ENCODE measurements at places on chromosomes 4 and X.
A peak's percentile ranks its signal among the peaks of the same experiment; 100 is the strongest.

DNA sequence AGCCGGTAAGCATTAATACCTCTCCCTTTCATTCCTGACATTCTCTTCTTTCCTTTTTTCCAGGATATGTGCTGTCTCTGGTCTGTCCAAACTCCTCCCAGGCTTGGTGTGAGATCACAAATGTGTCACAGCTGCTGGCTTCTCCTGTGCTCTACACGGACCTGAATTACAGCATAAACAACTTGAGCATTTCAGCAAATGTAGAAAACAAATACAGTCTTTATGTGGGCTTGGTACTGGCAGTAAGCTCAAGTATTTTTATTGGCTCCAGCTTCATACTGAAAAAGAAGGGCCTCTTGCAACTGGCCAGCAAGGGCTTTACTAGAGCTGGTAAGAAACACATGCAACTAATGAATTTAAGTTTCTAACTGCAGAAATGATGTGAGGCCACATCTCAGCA, 8.4 kb downstream of the NIPAL1 start:
- H3K27ac ChIP-seq = no peak overlapping the region
- peaks cover 2% of the 10 kb centered on the region for H3K27me3 ChIP-seq
- no peaks in the 10 kb centered on the region for H3K36me3 ChIP-seq
- DNase-seq = peak; percentile 33
- no peak overlapping the region for H3K4me3 ChIP-seq

GRCh38 chr4:166816890-166817289, 417.4 kb downstream of the SPOCK3 start:
- H3K4me3 ChIP-seq = no peak overlapping the region
- H3K4me1 ChIP-seq = no peaks in the 10 kb centered on the region
- DNase-seq = no peak
- no peak overlapping the region for H3K27ac ChIP-seq

DNA sequence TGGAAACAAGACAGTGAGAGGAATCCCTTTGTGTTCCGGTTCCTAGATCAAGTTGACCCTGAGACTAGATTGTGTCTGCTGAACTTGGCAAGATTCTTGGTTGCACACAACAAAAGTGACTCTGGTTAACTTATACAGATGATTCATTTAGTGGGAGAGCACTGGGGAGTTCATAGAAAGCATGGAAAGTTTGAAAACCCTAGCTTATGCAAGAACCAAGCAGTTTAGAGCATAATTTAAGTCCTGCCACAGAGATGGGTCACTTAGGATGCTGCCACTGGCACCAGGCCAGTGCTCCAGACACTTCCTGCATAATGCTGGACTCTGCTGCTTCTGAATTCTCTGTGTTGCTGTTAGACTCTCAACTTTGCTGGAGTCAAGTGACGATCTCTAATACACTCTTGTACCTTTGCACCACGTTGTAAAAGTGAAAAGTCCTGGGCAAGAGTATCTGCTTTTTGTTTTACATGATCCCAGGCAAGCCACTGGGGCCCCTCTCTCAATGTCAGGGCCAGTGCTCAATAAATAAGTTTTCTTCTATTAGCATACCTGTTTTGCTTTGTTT, 12.7 kb upstream of the DCUN1D4 start:
- H3K27ac ChIP-seq = no peak overlapping the region
- DNase-seq = peak; percentile 6
- H3K4me1 ChIP-seq = no peaks in the 10 kb centered on the region
- H3K36me3 ChIP-seq = no peaks in the 10 kb centered on the region

DNA sequence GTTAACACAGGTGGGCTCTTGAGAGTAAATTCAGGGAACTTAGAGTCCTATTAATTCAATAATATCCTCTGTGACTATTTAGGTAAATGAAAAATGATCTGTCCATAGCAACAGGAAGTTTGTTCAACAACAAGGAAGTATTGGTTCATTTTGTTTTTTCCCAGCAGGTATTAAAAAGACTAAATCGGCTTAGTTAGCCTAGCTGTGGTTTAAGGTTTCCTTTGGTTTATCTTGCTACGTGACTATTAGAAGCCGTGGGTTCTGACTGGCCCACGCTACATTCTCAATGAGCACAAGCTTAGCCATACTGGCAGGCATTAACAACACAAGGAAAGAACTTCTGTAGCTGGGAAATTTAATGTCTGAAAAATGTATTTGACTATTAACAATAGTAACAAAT, 168.8 kb upstream of the HS3ST1 start:
- no peak for DNase-seq
- no peak overlapping the region for H3K4me3 ChIP-seq
- no peaks in the 10 kb centered on the region for H3K27me3 ChIP-seq
- H3K36me3 ChIP-seq = no peaks in the 10 kb centered on the region
- H3K27ac ChIP-seq = no peak overlapping the region

DNA sequence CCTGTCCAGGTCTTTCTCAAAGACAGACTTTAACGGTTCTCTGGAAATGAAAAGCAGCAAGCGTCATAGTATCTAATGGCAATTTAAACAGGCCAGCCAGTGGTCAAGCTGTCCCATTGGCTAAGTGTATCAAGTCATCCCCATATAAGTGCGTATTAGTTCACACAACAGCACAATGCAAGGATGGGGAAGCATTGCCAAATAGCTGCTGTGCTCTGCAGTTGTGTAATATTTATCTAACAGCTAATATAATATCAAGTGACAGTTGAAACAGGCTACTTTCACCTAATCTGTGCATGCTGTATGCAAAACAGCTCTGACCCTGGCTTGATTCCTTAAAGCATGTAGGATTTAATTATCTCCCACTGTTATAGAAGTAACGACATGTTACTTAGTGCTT, 134.8 kb upstream of the PPARGC1A start:
- H3K4me1 ChIP-seq = peaks cover 7% of the 10 kb centered on the region
- DNase-seq = peak; percentile 77
- H3K27me3 ChIP-seq = no peaks in the 10 kb centered on the region
- no peak overlapping the region for H3K4me3 ChIP-seq

- H3K4me1 ChIP-seq = peaks cover 7% of the 10 kb centered on the region
- peak within 1 kb of the TSS; percentile 88 for H3K4me3 ChIP-seq
- DNase-seq = peak; percentile 65
Observed at GRCh38 chr4:144645631-144646522, at the start of gene HHIP. HHIP (plus strand) TSS chr4:144646156; CDS start chr4:144646676, 520 bp downstream.

- H3K27ac ChIP-seq = no peak overlapping the region
- no peaks in the 10 kb centered on the region for H3K4me1 ChIP-seq
- no peaks in the 10 kb centered on the region for H3K27me3 ChIP-seq
- no peak overlapping the region for H3K4me3 ChIP-seq
- H3K36me3 ChIP-seq = no peaks in the 10 kb centered on the region
Observed at GRCh38 chrX:137998619-137999018, 432.7 kb downstream of the ZIC3 start.

DNA sequence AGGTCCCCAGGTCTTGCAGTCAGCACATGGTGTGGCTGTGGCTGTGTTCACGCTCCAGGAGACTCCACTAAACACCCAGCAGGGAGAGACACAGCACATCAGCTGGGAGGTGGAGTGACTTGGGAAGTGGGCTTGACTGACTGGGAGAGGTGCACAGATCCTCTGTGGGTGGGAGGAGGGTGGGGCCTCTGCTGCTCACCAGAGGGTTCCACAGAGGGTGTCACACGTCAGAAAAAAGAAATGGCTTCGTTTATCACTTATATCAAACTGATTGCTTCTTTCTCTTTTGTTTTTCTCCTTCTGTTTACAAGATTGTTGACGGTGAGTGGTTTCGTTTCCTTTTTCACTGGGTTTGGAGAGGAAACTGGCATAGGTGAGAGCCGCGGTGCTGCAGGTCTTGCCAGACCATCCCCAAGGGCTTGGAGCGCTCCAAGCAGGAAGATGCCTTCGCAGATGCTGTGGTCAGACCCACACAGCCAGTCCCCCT, 24.8 kb upstream of the FAM193A start:
- H3K27ac ChIP-seq = no peak overlapping the region
- no peaks in the 10 kb centered on the region for H3K4me1 ChIP-seq
- no peak for DNase-seq
- no peak overlapping the region for H3K4me3 ChIP-seq
- H3K36me3 ChIP-seq = peaks cover 66% of the 10 kb centered on the region
- no peaks in the 10 kb centered on the region for H3K27me3 ChIP-seq

- H3K4me3 ChIP-seq = peak overlapping the region; percentile 91
- no peak overlapping the region for H3K27ac ChIP-seq
- H3K4me1 ChIP-seq = 0 out of 2 replicates have a peak, but pooled peaks cover 2% of the 10 kb centered on the region
- no peak for DNase-seq
- no peaks in the 10 kb centered on the region for H3K27me3 ChIP-seq
Observed at GRCh38 chr4:25235401-25235800, 1.6 kb downstream of the PI4K2B start.

DNA sequence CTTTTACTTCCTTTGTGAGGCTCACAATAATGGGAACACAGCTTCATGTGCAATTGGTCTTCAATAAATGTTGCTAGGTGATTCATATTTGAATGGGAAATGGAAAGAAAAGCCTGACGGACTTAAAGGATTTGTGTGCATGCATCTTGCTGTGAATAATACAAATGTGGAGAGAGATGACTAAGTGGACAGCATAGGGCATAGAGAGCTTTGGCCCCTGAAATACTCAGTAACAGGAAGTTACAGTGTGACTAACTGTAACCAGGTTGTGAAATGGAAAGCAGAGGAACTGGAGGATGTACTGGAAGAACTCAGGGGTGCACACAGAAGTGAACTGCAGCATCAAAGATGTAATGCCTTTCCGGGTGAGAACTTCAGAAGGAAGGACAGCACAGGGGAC, 206.7 kb downstream of the MGST2 start:
- peaks cover 7% of the 10 kb centered on the region for H3K4me1 ChIP-seq
- no peaks in the 10 kb centered on the region for H3K36me3 ChIP-seq
- DNase-seq = peak; percentile 97
- H3K27me3 ChIP-seq = no peaks in the 10 kb centered on the region
- no peak overlapping the region for H3K27ac ChIP-seq

GRCh38 chrX:31314921-31315320, 243.1 kb upstream of the FTHL17 start:
- peak overlapping the region; percentile 49 for H3K27ac ChIP-seq
- no peak overlapping the region for H3K4me3 ChIP-seq
- no peaks in the 10 kb centered on the region for H3K36me3 ChIP-seq
- H3K27me3 ChIP-seq = no peaks in the 10 kb centered on the region
- DNase-seq = peak; percentile 52

- no peak for DNase-seq
Observed at GRCh38 chr4:159758061-159758460, 655.2 kb downstream of the RAPGEF2 start.

GRCh38 chr4:86961605-86962295, 26.9 kb downstream of the AFF1 start:
- H3K27me3 ChIP-seq = no peaks in the 10 kb centered on the region
- H3K36me3 ChIP-seq = no peaks in the 10 kb centered on the region
- H3K4me3 ChIP-seq = no peak overlapping the region
- peaks cover 22% of the 10 kb centered on the region for H3K4me1 ChIP-seq

- no peaks in the 10 kb centered on the region for H3K36me3 ChIP-seq
- peak overlapping the region; percentile 37 for H3K27ac ChIP-seq
- H3K27me3 ChIP-seq = no peaks in the 10 kb centered on the region
- no peak for DNase-seq
Observed at GRCh38 chr4:153232768-153233167, 28.5 kb downstream of the TRIM2 start.

- H3K27me3 ChIP-seq = peaks cover 4% of the 10 kb centered on the region
- no peak overlapping the region for H3K4me3 ChIP-seq
- H3K36me3 ChIP-seq = no peaks in the 10 kb centered on the region
- no peak overlapping the region for H3K27ac ChIP-seq
Observed at GRCh38 chr4:152220201-152220666, 315.7 kb downstream of the FBXW7 start.

DNA sequence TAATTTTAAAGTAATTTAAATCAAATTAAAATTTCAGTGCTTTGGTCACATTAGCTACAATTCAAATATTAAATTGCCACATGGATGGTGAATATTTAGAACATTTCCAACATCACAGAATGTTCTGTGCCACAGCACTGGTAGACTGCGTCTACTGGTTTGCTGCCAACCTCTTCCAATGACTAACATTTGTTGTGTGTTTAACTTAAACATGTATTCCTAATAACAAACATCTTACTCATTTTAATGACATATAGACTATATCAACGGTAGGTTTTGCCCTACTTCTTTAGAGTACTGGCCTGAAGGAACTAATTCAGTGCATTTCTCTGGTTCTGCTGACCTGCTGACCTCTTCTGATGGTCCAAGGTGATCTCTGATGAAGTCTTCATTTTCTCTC, 157.6 kb downstream of the DCK start:
- 0 out of 2 replicates have a peak, but pooled peaks cover 2% of the 10 kb centered on the region for H3K4me1 ChIP-seq
- H3K27me3 ChIP-seq = no peaks in the 10 kb centered on the region
- H3K27ac ChIP-seq = no peak overlapping the region

DNA sequence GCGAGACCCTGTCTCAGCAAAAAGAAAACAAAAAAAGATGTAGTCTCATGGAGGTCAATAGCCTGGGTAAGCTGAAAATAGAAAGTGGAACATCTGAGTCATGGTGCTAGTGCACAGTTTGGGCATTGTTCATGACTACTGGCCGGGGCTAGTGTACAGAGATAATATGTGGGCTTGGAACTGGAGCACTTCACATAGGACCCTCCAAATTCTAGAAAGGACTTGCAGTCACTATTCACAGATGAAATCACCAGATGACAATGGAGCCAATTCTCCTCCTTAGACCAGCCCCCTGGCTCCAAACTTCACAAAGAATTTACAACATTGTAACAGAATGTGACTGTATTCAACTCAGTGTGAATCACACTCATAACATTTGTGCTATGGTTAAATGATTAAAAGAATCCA, 367.8 kb upstream of the SLC7A11 start:
- DNase-seq = peak; percentile 81
- peaks cover 6% of the 10 kb centered on the region for H3K4me1 ChIP-seq
- H3K4me3 ChIP-seq = no peak overlapping the region
- H3K27me3 ChIP-seq = no peaks in the 10 kb centered on the region
- no peak overlapping the region for H3K27ac ChIP-seq
- no peaks in the 10 kb centered on the region for H3K36me3 ChIP-seq

- peak; percentile 50 for DNase-seq
- H3K36me3 ChIP-seq = no peaks in the 10 kb centered on the region
- no peak overlapping the region for H3K4me3 ChIP-seq
- H3K4me1 ChIP-seq = peaks cover 6% of the 10 kb centered on the region
- no peak overlapping the region for H3K27ac ChIP-seq
- H3K27me3 ChIP-seq = no peaks in the 10 kb centered on the region
Observed at GRCh38 chr4:128716338-128716737, 93.2 kb upstream of the JADE1 start.

DNA sequence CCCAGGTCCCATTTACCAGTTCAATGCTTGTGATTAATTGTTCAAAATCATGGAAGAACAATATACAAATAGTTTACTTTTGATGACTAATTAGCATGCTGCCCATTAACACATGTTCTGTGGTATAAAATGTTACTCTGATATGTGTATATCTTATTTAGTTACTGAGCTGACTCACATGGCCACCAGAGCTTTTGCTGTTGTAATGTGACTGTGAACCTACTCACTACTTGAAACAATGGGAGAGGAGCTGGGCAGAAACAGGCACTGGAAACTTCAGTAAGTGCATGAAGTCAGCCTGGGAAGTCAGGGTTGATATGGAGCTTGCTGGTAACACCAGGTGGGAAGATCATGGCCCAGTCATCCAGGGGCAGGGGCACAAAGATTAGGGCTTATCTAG, 72.7 kb upstream of the MAD2L1 start:
- no peaks in the 10 kb centered on the region for H3K27me3 ChIP-seq
- DNase-seq = peak; percentile 1
- H3K4me3 ChIP-seq = no peak overlapping the region
- H3K36me3 ChIP-seq = no peaks in the 10 kb centered on the region
- H3K27ac ChIP-seq = no peak overlapping the region

GRCh38 chr4:30172416-30172815, 547.8 kb upstream of the PCDH7 start:
- H3K4me1 ChIP-seq = no peaks in the 10 kb centered on the region
- H3K27ac ChIP-seq = no peak overlapping the region
- no peaks in the 10 kb centered on the region for H3K36me3 ChIP-seq
- no peak overlapping the region for H3K4me3 ChIP-seq
